ENCODE measurements at places on chromosomes 1 and 21. TPM values are rescaled to one million over a fixed set of nuclear protein-coding genes. Genes with fewer than 3 reads are reported as not detected.

DNA sequence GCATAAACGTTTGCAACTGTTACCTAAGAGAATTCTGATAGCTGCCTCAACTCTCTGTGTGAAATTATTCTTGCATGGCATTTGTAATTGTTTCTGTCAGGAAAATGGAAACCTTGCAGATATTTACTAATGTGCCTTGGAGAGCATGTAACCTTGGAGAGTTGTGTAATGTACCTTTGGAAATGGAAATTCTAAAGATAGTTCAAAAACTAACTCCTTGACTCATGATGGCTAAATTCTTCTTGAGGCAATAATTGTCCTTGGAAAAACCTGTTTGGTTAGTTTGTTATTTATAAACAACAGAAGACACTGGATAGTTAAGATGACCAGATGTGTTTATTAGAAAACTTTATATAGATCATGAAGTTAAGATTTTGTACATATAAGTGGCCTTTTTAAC lies 1033.8 kb downstream of the PLA2G4A start:
- no peak for DNase-seq

DNA sequence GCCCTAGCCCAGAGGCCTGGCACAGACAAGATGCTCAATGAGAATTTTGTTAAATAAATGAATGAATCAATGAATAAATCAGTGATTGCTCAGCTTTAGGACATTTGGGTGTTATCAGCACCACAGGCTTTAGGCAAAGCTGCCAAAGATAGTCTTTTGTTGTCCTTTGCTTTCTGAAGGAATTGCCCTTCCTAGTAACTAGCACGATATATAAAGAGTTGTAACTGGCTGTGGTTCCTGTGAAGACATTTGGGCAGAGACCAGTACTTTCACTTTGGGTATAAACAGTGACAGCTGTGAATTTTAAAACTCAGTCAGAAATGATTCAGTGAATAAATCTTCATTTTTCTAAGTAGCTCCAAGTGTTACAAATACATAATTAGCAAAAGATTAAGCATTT lies 13.3 kb downstream of the RNU5D-1 start:
- DNase-seq = no peak

The HOOK1 gene
- 12.5 TPM for total RNA-seq

- no peak for DNase-seq
Measured at GRCh38 chr1:28176492-28177470, at the start of gene PTAFR. TSS of gene PTAFR (minus strand) at chr1:28176690. CDS start at chr1:28151021, 25,669 bp downstream.

- DNase-seq = peak; percentile 29
Measured at GRCh38 chr1:17696417-17697301, 58.5 kb upstream of the ACTL8 start.

- no peak for DNase-seq
Measured at GRCh38 chr1:108851567-108851966, 5.3 kb downstream of the AKNAD1 start.

- DNase-seq = no peak
Measured at GRCh38 chr21:31339721-31340120, 4.3 kb downstream of the TIAM1 start.

GRCh38 chr1:192601567-192601966 lies 26.0 kb downstream of the RGS1 start:
- DNase-seq = no peak

GRCh38 chr1:235998812-235999211 lies 66.1 kb downstream of the NID1 start:
- no peak for DNase-seq

DNA sequence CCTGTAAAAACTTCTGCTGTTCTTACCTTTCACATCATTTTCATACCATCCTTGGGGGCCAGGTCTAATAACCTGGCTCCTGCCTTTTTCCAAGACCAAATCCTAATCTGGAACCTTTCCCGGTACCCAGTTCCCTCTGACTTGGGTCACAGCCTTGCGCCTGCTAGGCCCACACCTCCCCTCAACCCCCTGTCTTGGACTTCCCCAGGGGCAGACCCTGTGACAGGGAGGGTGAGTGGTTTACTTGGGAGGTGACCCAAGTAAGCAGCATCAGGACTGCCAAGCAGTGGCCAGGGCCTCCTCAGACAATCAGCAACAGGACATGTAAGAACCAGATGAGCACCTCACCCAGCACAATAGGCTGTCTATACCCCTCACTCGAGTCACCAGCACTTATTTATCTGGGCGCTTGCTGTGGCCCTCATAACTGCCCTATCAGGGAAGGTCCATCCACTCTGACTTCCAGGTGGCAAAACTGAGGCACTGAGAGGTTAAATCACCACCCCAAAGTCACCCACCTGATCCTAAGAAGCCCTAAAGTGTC lies 124.7 kb downstream of the MATN1 start:
- DNase-seq = no peak

DNA sequence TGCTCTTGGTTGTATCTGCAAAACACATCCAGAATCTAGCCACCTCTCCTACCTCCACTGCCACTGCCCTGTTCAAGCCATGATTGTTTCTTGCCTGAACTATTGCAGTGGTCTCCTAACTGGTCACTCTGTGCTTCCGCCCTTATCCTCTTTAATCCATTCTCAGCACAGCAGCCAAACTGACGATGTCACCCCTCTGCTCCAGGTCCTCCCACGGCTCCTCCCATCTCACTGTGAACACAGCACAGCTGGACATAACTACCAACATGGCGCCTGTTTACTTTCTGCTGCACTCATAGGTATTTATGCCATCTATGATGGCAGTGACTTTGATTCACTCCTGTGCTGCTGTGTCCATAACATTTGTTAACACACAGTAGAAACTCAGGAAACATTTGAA lies 406.7 kb downstream of the DISC1 start:
- DNase-seq = no peak

GRCh38 chr1:14138687-14139086 lies 438.7 kb downstream of the PRDM2 start:
- DNase-seq = no peak

GRCh38 chr21:44935533-44935927 lies 4.3 kb upstream of the SLX9 start:
- DNase-seq = no peak

DNA sequence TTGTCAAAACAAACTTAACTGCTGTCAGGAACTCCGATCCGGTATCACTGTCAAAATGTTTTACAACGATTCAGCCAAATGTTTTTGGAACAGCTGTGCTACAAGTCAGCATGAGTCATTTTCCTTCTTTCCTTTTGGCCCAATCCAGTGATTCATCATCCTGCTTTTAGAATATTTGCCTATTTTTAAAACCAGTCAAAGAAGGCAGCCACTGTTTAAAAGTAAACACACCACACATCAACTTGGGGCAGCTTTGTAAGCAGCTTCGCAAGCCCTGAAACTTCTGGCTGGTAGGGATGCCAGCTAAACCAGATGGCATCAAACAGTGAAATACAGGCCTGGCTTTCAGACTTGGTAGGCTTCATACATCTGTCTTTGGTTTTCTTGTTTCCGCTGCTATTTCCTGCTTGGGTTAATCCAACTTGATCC lies 14.9 kb downstream of the MAP3K7CL start:
- no peak for DNase-seq

- DNase-seq = no peak
Measured at GRCh38 chr21:18244671-18245463, at the start of gene CHODL. TSS of gene CHODL (plus strand) at chr21:18244833. CDS start at chr21:18245224, 391 bp downstream.

DNA sequence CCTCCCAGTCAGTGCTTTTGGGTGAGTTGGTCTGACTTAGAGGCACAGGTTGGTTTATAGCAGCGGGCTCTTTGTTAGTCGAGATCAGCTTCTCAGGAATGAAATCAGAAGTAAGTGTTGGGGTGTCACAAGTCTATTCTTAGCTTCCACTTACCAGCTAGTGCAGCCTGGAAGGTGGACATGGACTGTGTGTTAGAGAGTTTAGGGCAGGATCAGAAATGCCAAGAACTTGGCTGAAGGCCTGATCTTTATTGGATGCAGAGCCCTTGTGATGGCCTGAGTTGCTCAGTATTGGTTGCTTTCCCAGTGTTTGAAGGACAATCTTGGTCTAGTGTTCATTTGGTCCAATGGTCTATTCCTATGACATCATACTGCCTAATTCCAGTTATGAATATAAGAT lies 377.0 kb upstream of the USP24 start:
- DNase-seq = no peak

The PLEKHN1 gene
- total RNA-seq = 1.6 TPM

DNA sequence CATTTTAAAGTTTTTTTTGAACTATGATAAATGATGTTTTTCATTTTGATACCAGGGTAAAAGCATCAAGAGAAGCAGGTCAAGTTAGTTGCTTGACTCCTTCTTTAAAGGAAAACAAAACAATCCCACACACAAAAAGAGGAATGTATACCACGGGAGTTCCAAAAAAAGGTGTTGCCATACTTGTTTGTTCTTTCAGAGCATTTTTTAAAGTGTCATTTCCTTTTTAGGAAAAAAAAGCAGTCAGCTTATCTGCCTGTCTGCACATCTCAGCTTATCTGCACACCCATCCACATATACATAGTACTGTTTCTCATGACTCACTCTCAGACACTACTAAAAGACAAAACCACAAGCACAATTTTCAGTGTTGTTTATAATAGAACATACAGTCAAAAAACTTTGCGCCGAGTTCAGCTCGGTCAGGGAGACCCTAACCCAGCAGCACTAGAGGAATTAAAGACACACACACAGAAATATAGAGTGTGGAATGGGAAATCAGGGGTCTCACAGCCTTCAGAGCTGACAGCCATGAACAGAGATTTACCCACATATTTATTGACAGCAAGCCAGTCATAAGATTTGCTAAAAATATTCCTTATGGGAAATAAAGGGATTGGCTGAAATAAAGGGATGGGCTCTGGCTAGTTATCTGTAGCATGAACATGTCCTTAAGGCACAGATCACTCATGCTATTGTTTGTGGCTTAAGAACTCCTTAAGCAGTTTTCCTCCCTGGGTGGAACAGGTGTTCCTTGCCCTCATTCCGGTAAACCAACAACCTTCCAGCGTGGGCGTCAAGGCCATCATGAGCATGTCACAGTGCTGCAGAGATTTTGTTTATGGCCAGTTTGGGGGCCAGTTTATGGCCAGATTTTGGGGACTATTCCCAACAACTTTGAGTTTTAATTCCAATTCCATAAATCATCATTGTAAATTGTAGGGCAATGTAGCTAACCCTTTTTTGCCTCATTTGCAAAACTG lies 11.4 kb upstream of the MNDA start:
- DNase-seq = no peak

The RNF186 gene
- 4.3 TPM for total RNA-seq

The FCGR2B gene
- total RNA-seq = 124 TPM

DNA sequence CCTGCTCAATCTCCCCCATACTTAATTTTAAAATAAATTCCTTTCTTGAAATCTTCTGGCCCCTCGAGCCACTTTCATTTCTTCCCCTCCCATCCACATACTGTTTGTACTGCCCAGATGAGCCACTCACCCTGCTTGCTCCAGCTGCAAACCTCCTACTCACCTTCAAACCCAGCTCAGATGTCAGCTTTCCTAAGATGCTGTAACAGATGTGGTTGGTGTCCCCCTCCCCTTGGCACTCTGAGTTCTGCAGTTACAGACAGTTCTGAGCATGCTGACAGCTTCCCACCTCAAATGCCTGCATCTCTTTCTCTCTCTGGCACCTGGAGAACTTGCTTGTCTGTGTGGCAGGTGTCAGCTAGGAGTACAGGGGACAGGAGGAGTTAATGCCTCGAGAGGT lies 106.7 kb downstream of the PTPRU start:
- no peak for DNase-seq

DNA sequence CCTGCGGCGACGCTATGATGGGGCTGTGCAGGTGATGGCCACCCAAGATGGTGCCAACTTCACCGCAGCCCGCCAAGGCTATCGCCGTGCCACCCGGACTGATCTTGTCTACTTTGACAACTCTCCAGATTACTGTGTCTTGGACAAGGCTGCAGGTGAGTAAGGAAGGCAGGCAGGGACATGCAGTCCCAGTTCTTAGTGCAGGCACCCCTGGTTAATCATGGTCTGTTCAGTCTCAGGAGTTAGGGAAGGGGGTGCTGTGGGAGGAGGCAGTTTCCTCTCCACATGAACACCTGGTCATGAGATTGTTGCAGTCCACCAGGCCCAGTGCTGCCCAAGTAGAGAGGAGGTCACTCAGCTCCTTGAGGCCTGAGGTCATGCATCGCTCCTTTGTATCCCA lies 8.5 kb downstream of the WNT2B start:
- no peak for DNase-seq

DNA sequence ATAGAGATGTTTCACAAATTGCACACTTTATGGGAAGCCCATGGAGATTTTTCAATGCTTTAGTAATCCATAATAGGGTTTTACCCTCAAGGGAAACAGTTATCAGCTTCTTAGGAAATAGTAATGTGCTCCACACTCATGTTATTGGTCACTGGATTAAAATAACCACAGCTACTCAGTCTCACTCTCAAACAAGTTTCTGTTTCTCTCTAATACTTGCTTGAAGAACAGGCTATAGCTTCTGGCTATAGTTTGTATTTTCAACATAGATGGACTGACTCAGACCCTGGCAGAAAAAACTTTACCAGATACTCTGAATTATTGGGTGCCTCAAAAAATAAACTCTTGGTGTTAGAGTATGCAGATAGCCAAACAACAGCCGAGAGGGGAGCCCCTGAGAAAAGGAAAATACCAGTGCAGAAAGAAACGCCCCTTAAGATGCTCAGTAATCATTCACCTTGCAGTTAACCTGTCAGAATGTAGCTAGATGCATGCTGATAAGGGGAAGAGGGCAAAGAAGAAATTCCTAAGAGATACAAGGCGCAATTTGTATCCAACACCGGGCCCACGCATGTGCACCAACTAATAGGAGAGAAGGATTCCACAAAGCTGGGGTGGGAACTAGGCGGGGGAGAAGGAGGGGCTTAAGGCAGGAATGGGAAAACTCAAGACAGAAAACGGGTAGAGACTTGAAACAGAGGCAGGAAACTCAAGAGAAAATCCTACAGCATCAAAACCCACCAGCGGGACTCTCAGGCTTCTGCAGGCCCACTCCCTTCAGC lies 30.4 kb upstream of the PDE4B start:
- no peak for DNase-seq

The FNBP1L gene
- total RNA-seq = 117 TPM

The ENAH gene
- 36.2 TPM for total RNA-seq

All from breast epithelium (tissue), 4 donors.